ENCODE measurements at places on chromosomes 2 and 18. TPM values are rescaled to one million over a fixed set of nuclear protein-coding genes. Genes with fewer than 3 reads are reported as not detected.

DNA sequence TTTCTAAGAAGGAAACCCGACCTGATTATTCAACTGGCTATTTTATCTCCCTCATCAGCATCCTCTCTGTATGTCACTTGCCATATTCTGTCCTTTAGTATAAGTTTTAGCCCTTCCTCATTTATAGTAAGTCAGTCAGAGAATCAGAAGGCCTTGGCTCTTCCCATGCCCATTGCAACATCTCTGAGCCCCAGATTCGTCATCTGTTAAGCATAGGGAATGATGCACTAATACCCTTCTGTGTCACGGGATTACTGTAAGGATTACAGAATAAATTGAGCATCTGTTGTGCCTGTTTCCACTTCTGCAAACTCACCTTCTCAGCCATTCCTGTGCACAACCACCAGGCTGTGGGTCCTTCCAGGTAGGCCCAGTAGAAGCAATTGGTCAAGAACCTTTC lies 258.1 kb upstream of the RAB12 start:
- no peak for DNase-seq

Gene MAB21L4
- polyA plus RNA-seq = 6.0 TPM

DNA sequence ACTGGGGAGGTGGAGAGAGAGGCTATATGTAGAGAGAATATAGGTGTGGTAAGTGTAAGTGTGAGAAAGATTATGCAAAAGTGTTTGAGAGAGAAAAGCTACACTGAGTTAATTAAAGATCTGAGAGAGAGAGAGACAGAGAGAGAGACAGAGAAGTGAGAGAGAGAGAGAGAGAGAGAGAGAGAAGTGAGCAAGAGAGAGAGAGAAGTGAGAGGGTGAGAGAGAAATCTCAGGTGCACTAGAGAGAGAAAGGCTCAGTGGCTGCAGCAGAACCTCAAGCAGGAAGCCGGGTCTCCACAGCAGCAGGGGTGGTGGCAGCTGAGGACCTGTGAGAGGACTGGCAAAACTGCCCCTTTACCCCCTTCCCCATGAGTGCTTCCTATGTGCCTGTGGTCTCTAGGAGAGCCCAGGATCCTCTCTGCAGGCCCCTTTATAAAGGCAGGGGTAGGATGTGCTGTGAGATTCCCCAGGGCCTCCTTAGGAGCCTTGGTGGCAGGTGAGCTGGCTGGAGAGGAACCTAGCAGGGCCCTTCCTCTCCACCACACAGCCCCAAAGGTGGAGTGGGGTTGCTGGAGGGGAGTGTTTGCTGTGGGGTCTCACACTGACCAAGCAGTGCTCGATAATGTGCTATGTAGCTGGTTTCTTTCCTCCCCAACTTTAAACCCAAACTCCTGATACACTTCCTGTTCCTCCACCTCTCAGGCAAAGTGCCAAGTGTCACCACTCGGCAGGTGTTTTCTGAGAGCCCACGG lies 52.6 kb downstream of the SLC4A5 start:
- peak; percentile 48 for DNase-seq

Gene C1QL2
- polyA plus RNA-seq = not detected

GRCh38 chr18:58224425-58224750 lies 180.4 kb downstream of the NEDD4L start:
- no peak for DNase-seq

DNA sequence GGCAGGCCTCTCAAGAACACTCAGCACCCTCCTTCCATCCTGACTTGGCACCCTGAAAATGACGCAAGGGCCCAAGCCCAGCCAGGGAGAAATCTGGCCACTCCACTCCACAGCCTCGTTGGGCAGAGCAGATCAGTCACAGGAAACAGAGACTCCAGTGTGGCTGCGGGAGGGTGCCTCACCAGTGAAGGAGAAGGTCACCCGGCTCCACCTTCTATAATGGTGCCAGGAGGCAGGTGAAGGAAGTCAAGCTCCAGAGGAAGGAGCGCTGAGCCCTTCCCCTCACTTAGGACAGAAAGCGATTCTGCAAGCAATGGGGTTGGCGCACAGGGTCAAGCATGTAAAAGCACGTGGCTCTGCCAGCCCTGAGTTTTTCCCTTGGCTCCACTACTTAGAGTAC lies 35.3 kb downstream of the CRACDL start:
- DNase-seq = no peak

- DNase-seq = peak; percentile 28
Observed at GRCh38 chr2:150476286-150476685, 11.2 kb downstream of the RND3 start.

GRCh38 chr2:203501873-203502272 lies 33.2 kb downstream of the RAPH1 start:
- no peak for DNase-seq

Measured in stomach (tissue), 19 donors.